Mammary epithelial cell (primary cell): ENCODE measurements at places on chromosomes 4 and X. TPM values are rescaled to one million over a fixed set of nuclear protein-coding genes. Genes with fewer than 3 reads are reported as not detected.

Gene UGT2B10
- not detected in 2 replicates for total RNA-seq

Gene MAPK10
- total RNA-seq = 10.0 TPM

Gene SGCB
- total RNA-seq = 40.0 and 43.8 TPM in 2 replicates

Gene SNCA
- total RNA-seq = 53.8 TPM

Gene FGF5
- 0.17 TPM for total RNA-seq

DNA sequence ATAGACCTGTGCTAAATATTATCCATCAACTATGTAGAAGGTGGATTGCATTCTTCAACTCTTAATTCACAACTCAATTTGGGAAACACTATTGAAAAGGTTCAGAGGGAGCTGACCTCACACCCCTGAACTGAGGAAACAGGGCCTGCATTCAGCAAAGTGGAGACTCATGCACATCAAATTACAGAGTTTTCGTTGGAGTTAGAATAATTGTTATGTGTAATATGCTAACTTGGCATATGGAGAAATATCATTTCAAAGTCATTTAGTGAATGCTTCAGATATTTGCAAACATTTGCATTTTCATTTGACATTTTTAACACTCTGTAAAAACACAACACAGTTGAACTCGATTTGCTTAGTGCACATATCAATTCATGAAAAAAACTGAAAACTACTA is 1102.8 kb upstream of the INTU start:
- DNase-seq = no peak

DNA sequence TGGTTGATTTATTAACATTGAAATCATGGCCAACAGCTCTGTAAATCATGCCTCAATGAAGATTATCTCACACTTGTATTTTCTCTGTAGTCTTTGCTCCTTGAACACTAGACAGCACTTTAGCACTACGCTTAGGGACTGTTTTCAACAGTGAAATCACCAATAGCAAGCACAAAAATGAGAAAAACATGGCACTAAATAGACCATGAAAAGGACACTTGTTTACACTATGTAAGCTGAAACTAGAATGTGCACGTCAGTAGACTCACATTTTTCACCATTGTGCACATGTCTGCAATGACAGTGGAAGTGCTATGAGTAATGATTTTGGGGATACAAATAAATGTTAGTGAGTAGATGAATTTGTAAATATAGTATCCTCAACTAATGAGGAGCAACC is 3.1 kb downstream of the BMP2K start:
- no peak for DNase-seq

- DNase-seq = peak; percentile 29
These were observed 39.5 kb downstream of the NSD2 start for GRCh38 chr4:1910643-1911042.
